ENCODE measurements at places on chromosomes 2 and 18.

- no peak for DNase-seq
Observed at GRCh38 chr2:177052471-177052870, 160.1 kb upstream of the HNRNPA3 start.

GRCh38 chr2:73994178-73994831 lies 9.6 kb downstream of the TET3 start:
- no peak for DNase-seq

DNA sequence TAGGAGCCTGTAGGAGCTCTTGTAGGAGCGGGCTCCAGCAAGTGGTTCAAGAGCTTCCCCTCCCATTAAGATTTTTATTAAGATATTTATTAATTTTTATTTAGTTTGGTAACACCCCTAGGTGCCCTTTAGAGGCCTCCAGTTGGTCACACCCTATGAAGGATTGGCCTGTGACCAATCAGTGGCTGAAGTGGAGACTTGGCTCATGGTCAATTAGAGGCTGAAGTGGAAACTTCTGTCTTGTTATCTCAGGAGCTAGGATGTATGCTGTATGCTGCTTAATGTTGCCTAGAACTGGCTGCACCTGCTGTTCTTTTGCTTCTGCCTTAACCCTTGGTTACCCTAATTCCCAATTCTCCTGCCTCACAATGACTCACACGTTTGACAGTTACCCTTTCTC lies 48.7 kb downstream of the DHRS9 start:
- no peak for DNase-seq

- DNase-seq = no peak
Observed at GRCh38 chr2:27184115-27184514, 27.7 kb upstream of the ATRAID start.

DNA sequence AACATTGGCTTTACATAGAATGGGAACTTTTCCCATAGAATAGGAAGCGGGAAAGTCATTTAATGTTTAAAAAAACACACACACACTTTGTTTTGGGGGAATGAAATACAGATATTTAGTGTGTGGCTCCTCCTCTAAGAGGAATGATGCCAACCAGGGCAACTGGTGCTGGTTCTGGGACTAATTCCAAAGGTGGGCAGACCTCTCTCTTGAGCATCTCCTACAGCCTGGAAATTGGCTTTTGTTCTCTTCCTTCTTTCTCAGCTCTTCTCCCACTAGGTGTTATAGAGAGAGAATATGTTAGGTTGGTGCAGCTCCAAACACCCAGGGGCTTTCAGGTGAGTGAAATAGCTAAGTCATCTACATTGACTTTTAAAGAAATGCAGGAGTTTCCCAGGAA lies 190.1 kb downstream of the RAD51AP2 start:
- DNase-seq = no peak

- DNase-seq = no peak
Observed at GRCh38 chr2:61478086-61478485, 7.2 kb upstream of the USP34 start.

DNA sequence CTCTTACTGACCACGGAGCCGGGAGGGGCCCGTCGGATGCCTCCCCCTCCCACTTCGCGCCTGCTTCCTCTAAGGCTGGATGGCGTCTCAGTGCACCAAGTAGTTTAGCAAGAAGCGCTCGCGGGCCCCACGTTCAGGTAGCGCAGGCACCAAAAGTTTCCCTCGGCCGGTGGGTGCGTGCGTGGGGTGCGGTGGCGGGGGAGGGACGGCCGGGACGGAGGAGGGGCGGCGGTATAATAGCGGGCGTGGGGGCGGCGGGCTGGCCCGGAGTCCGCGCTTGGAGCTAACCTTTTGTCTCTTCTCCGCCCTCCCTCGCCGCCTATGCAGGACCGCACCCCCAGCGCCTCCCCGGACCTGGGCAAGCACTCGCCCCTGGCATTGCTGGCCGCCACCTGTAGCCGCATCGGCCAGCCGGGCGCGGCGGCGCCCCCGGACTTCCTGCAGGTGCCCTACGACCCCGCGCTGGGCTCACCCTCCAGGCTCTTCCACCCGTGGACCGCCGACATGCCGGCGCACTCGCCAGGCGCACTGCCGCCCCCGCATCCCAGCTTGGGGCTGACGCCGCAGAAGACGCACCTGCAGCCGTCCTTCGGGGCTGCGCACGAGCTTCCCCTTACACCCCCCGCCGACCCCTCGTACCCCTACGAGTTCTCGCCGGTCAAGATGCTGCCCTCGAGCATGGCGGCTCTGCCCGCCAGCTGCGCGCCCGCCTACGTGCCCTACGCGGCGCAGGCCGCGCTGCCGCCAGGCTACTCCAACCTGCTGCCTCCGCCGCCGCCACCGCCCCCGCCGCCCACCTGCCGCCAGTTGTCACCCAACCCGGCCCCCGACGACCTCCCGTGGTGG lies 1.0 kb downstream of the SP5 start:
- DNase-seq = peak; percentile 39

DNA sequence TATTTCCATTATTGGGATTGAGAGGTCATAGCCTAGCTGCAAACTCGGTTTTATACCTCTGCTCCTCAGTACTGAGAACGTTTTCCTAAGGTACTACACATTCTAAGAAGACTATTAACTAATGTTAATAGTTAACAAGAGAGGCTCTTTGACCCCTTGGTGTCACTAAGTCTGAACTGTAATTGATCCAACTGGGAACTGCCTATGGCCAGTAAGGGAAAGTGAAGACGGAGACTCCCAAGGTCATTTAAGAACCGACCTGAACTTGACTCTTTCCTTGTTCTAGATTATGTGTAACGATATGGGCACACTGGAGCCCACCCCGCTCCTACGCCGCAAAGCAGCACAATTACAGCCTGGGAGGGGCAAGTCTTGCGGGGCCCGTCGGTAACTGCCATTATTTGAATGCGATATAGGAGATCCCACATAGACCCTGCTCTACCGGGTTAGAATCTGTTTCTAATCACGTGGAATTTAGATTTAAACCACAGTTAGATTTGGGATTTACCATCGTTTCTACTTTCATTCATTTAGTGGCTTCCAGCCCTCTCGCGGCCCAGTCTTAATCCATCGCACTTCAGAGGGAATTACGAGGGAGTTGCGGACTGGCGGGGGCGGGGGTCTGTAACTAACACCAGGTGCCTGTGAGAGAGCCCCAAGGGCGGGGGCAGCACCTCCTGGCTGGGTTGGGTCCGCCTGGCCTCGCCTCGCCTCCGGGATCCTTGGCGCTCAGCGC lies 84.1 kb upstream of the EPB41L3 start:
- no peak for DNase-seq

DNA sequence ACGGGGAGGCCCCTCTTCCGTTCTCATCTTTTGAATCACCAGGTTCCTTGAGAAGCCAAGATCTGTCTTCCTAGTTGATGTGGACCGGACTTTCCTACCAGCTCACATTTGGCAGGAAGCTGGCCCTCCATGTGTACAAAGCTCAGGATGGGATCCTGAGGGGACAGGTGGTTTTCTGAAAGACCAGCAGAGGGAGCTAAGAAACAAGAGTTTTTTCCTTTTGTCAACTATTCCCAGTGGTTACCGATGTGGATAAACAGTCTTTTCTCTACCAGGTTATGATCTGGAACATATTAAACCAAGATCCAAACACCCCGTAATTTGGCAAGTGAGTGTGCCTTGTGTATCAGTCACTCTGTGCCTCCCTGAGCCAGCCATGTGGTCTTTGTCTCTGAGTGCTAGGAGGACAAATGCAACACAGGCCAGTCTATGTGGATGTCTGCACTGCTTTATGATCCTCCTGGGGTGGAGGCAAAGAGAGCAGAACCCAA lies 25.1 kb upstream of the ARHGAP25 start:
- DNase-seq = peak; percentile 22

GRCh38 chr2:102062802-102063201 lies 71.0 kb downstream of the IL1R2 start:
- no peak for DNase-seq

GRCh38 chr2:126811101-126811500 lies 87.6 kb upstream of the TEX51 start:
- DNase-seq = no peak

DNA sequence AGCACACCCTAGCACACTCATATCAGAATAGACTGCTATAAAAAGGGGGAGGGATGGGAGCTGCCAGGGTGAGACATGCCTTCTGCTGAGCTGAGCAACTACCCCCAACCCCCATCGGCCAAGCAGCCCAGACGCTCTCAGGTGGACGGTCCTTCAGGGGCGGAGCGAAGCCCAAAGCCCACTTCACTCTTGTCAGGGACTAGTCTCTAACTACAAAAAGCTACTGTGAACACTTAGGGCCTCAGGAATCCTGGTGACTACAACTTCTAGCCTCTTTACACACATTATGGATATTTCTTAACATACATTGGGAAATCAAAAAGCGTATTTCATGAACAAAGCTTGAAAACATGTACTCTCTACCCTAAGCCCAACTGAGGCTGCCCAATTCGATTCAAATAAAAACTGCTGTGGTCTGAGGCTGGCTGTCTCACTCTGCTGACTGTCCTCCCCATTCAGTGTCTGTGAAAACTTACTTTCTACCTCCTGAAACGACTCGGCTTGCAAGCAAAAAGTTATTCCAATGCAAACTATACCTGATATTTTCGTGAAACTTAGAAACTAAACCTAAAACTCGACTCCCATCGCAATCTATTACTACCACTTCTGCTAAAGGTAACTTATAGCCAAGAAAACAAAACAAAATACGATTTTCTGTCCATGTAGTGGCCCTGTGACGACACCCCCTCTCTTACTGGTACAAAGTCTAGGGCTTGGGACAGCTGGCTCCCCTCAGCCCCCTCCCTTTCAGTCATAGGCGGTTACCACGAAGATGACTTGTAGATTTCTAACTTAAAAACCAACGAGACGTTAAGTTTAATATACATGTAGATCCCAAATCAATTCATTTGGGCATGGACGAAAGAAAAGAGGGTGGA lies 1.2 kb downstream of the SERTAD2 start:
- peak; percentile 53 for DNase-seq

DNA sequence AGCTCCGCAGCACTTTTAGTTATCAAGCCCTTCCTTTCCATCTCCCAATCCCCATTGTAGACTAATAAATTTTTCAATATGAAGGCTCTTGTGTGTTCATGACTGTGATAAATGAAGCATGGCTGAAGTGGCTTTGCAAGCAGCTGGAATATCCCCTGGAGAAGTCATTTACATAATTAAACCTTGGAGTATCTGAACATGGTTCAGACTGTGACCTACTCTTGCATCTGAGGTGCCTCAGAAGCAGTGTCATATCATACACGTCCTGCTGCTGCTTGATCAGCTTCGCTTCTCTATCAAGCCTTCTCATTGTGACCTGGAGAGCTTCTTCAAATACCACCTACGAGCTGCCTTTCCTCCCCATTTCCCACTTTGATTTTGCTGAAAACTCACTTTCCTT lies 48.4 kb upstream of the ZNF397 start:
- DNase-seq = no peak

DNA sequence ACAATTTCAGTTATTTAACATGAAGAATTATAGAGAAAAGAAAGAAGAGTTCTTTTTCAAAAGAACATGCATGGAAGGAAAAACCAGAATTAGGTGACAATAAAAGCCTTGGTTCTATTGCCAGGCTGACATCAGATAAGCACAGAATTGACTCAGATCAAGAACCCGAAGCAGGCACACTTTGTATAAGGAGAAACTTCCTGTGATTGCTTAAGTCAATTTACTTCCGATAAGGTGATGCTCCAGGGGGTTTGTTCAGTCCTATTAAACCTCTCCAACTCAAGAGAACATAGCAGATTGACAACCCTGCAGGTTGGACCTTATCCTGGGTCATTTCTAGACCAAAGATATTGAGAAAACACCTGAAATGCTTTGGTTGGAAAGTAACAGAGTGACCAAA lies 31.4 kb downstream of the GAREM1 start:
- DNase-seq = no peak

GRCh38 chr2:31097962-31098613 lies 40.2 kb downstream of the GALNT14 start:
- DNase-seq = no peak

Data from right kidney (tissue), 9 donors.